ENCODE measurements at places on chromosomes 6 and 20.

- no peak for DNase-seq
Measured at GRCh38 chr20:51077686-51078060, 54.8 kb upstream of the KCNG1 start.

DNA sequence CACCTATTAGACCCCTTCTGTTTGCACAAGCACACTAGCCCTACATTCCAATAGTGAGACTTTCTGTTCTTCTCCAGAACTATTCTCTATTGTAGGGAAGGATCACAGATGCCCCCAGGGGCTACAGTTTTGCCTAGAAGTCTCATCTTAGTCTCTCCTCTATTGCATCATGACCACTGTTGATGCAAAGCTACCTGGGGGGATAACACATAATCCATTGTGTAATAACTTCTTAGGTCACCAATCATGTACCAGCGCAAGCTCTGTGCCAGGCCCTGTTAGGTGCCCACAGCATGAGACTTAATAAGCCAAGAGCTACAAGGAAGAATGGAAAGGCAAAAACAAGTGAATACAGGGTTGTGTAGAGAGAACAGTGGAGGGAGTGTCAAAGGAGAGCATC is 98.1 kb upstream of the TNFAIP3 start:
- DNase-seq, result no peak

DNA sequence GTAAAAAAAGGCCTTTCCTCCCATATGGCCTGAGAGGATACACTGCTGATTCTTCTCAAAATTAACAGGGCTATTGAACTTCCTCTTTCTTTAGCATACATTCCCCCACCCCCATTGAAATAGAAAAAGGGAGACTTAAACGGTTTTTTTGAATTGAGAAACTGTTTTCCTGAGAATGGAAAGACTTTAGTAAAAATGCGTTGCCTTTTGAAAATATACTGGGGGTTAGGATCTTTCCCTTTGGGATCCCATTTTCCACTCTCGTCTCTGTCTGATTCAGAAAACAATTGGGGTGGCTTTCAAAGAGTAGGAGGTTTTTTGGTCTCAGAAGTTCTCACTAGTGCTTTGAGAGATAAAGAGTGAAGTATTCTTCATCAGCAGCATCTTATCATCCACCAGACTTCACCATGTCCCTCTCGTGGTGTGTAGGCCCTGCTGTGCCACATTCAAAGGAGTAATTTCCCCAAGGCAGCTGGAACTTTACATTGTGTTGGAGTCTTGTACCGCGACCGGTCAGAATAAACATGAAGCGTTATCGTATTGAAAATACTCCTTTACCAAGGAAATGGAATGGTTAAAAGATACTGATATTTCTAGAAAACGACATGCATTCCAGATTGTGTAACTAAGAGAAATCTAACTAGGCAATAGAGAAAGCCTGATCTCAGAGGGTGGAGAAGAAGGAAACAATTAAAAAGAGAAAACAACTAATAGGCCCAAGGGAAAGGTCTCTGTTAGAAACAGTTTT is 10.6 kb downstream of the MYB start:
- no peak for DNase-seq

DNA sequence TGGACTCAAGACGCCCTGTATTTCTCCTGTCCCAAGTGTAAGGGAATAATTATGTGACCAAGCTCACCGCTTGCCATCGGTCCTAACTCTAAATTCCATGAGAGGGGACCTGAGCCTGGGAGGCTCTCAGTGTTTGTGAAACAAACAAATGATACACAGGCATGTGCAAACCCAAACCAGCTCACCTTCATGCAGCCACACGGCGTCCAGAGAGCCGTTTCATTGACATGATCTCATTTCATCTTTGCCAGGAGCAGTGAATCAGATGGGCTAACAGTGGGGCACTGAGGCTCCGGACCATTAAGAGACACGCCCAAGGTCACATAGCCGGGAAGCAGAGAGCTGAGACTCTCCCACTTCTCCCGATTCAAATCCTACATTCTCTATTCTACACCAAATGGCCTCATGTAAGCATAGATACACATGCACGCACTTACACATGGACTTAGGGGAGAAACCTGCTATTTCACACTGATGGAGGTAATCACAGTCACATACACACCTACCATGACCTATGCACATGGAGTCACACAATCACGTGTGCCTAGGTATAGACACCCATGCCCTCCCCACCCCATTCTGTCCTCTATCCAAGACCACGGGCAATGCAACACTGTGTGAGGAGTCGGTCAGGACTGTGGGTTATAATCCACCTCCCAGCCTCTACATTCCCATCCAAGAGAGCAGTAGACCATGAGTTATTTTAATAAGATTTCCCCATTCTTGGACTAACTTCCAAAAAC is 1.1 kb downstream of the BNIP5 start:
- DNase-seq, result no peak

DNA sequence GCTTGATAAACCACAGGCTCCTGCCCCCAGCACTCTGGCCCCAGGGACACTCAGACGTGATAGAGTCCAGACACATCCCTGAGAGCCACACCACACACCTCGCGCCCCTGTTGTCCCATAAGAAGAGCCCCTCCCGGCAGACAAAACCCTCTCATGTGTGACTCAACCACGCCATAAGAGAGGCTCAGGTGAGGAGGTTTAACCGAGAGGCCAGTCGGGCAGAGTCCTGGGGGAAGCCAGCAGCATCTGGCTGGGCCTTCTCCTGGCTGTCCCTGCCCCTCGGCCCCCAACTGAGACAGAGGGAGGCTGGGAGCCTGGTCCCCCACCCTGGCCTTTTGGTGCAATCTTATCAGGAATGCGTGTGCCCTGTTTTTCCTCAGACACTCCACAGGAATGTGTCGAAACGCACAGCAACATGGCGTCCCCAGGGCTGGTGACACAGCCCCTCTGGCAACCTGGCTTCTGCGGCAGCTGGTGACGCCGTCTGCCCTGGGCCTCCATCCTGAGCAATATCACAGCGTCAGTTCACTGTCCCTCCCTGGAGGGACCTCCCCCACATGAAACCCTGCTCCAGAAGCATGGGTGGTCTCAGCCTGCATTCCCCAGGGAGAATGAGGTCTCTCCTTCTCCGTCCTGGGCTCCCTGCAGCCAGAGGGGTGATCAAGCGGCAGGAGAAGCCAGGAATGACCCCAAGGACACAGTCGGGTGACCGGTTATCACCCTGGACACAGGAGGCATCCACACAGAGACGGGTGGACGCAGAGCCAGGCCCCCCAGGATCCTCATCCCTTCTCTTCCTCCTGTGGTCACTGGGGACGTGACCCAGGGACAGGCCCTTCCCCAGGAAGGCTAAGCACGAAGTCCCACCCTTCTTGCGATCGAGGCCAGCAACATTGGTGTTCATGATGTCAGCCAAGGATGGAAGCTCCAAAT is 156.6 kb upstream of the AFDN start:
- DNase-seq, result no peak

Data from T follicular helper cell (primary cell).